ENCODE measurements at places on chromosomes 7 and 10.

DNA sequence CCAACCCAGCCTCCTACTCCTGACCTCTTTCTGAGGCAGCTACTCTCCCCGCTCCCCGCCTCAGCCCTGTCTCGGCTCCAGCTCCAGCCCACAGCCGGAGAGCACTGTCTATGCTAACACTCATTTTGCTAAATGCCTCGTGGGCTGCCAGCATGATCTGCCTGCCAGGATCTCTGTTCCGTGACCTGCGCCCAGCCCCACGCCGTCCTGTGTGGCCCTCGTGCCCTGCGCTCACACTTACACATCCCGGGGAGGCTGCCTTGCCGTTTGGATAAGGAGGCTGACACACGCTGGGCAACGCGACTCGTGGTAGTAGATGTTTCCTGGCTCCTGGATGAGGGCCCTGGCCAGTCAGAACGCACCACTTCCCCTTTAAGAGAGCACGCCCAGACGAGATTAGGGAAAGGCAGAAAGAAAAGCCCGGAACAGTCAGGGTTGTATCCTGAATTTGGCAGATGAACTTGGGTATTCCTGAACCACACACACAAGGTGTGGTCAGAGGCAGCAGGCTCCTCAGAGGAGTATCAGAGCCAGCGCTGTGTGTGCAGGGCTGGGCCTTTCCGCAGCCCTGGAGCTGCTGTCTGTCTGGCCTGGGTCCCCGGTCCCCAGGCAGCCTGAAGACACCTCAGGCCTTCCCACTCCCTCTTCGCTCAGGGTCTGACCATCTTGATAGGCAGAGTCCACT lies 97.7 kb upstream of the EFCAB10 start:
- DNase-seq: no peak

GRCh38 chr7:30159698-30160143 lies 24.9 kb downstream of the MTURN start:
- no peak for DNase-seq

DNA sequence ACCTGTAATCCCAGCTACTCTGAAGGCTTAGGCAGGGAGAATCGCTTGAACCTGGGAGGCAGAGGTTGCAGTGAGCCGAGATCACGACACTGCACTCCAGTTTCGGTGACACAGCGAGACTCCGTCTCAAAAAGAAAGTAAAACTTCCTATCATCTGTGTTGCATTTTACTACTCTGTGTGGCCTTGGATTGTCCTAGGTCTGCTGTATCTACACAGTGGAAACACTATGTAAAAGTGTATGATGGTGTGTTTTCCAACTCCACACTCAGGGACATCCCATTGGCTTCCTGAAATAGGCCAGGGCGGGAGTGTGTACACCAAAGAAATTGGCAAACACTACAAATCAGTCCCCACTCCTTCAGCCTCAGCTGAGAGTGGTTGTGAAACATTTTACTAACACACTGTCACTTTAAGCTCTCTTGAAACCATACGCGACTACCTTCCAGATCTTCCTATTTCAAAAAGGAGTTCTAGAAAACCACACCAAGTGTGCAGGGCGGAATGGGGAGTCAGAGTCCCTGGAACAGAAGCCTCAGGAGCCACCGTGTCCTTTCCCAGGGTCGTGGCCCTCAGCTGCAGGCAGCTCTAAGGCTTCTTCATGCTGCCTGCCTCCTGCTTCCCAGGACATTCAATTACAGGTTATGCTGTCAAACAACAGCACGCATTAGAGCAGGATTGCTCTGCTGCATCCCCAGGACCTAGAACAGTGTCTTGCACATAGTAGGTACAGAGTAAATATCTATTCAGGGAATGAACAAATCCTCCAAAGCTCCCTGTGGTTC lies 275.4 kb downstream of the PARD3 start:
- no peak for DNase-seq

DNA sequence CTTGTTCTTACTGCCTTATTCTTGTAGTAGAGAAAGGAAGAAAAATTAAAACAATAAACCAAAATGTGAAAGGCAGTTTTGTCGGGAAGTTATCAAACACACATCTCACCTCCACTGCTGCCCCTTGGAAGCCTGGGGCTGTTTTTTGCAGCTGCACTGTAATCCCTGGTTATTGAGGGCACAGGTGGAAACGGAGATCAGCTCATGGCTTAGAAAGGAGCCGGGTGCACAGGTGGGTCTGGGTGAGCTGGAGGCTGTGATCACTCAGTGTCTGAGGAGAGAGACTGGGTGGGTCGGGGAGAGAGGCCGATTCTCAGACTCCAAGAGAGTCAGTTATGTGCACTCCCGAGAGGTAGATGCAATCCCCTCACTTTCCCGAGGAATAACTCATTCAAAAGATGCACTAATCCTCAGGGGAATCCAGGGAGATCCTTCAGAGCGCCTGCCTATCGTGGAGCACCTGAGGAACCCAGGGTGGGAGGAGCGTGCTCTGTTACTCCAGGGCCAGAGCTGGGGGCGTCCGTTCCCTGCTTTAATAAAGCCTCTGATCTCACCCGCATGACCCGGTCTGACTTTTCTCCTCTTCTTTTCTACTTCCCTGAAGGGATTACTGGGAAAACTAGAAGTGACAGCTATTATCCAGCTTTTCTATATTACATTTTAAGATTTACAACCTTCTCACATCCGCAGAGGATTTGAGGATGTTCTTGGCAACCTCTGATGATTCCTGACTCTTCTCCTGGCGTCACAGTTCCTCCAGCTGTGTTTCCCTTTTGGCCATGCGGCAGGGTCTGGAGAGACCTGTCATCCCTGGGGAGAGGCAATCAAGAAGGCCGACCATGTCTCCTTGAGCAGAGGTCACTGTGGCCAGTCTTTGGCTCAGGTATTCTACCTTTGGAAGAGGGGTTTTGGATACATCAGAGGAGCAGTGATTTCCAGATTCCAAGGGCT lies 82.1 kb downstream of the CAMK1D start:
- no peak for DNase-seq

DNA sequence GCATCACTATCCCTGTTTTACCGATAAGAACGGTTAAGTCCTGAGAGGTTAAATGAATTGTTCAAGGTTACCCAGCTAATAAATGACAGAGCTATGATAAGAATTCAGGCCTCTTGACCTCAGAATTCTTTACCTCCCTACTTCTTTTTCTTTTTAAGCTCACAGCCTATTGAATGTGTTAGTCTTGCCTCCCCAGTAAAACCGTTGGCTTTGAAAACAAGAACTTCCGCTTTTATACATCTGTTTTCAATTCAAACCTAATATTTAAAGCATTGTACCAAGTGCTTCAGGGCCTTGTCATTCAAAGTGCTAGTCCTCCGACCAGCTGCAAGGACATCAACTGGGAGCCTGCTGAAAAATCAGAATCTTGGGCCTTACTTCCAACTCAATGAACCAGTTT lies 15.6 kb downstream of the SEC31B start:
- no peak for DNase-seq

DNA sequence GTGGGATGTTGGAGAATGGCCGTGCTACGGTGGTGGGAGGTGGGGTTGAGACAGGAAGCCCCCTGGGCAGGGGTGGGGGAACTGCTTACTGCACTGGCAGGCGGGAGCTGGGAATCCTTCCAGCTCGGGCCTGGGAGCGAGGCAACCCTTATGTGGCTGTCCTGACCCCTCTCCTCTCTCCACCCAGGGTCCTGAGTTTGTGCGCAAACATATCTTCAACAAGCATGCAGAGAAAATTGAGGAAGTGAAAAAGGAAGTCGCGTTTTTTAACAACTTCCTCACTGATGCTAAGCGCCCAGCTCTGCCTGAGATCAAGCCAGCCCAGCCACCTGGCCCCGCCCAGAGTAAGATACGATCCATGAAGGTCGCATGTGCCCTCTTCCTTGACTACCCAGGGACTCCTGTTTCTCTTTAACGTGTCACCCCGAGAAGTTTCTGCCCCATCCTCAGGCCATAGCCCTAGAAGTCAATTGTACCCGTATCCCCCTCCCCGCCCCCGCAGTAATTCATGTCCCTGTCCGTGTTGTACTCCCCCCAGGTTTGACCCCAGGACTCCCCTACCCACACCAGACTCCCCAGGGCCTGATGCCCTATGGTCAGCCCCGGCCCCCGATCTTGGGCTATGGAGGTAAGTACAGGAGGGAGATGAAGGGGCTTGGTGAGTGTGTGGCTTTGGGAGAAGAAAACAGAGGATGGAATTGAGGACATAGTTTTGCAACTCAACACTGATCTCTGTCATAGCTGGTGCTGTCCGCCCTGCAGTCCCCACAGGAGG lies 1.8 kb downstream of the UFSP1 start:
- no peak for DNase-seq

DNA sequence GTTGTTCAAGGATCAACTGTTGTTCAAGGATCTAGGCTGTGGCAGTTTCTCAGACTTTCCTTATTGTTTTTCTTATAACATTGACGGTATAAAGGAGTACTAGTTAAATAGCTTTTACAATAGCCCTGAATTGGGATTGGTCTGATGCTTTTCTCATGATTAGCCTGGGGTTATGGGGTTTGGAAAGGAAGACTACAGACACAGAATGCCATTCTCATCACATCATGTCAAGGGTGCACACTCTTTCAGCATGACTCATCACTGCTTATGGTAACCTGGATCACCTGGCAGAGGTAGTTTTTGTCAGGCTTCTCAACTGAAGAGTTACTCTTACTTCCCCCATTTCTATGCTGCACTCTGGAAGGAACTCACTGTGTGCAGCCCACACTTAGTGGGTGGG lies 194.2 kb upstream of the NPSR1 start:
- no peak for DNase-seq

- no peak for DNase-seq
Observed at GRCh38 chr10:86684331-86685097, 16.2 kb downstream of the LDB3 start.

DNA sequence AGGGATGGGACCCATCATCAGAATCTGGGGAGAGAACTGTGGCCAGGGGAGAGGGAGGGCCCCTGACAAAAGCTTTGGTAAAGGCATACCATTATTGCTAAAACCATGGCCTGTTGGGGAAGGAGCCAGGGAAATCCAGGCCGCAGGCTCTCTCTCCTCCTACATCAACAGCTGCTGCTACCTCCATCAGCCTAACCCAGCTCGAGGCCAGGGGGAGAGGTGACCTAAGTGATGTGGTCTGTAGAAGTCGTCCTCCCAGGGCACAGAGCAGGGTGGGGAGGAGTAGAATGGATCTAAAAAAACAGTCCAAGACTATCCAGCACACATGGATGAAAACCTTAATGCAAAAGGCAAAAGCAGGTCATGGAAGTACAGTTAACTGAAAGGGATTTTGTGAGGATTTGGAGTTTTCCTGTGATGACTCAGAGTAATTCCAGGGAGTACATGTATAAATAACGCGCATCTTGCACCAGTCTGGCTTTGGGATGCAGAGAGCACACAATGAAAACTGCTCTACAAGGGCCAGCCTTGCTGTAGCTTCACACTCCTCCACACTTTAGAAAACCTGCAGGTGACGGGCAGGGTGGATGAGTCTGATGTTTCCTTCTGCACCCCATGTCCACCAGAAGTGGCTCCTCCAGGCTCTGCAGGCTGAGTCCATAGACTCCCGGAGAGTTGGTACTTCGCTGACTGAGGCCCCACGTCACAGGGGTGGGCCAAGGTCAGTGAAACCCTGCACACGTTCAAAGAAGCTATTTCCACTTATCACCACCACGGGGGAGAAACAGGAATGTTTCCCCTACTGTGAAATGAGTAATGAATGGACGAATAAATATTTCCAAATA lies 38.5 kb upstream of the MSMB start:
- DNase-seq: no peak

DNA sequence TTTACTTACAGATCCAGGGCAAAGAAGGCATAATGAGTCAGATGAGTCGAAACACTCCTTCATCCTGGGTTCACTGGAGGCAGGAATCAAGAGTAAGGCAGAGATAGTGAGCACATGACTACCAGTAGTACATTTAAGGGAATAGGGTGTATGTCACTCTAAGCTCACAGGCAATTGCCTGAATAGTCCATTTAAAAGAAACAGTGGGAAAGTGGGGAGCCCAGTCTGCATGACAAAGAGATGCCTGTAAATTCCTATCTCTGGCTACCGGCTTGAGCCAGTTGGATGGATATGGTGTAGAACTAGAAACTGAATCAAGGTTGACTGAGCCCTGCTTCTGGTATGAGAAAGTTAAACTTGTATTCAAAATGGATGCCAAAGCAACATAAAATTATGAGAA lies 861.5 kb upstream of the ZWINT start:
- no peak for DNase-seq

DNA sequence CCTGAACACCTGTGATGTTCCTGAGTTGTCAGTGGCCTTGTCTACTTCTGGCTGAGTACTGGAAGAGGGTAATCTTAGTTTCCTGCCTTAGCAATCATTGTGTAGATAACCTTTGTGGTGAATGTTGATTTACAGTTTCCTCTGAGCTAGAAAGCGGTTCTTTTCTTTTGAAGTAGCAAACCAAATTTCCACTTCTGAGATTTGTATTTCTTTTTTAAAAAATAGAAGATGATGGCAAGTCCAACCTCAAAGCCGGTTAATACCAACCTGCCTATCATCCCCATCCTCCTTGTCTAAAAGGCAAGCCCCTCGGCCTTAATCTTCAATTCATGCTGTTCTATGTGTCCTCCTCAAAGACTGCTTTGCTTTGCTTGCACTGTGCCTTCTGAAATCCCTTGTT lies 12.5 kb upstream of the PALS2 start:
- DNase-seq: no peak

DNA sequence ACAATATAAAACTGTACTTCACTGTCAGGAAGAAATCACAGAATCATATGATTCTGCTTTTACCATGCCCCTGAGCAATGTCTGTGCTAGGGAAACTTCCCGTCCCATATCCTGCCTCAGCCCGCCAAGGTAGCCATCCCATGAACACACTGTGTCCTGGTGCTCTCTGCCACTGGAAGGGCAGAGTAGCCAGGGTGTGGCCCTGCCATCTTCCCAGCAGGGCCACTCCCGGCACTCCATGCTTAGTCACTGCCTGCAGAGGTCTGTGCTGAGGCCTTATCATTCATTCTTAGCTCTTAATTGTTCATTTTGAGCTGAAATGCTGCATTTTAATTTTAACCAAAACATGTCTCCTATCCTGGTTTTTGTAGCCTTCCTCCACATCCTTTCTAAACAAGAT lies 31.8 kb downstream of the AP3M1 start:
- no peak for DNase-seq

DNA sequence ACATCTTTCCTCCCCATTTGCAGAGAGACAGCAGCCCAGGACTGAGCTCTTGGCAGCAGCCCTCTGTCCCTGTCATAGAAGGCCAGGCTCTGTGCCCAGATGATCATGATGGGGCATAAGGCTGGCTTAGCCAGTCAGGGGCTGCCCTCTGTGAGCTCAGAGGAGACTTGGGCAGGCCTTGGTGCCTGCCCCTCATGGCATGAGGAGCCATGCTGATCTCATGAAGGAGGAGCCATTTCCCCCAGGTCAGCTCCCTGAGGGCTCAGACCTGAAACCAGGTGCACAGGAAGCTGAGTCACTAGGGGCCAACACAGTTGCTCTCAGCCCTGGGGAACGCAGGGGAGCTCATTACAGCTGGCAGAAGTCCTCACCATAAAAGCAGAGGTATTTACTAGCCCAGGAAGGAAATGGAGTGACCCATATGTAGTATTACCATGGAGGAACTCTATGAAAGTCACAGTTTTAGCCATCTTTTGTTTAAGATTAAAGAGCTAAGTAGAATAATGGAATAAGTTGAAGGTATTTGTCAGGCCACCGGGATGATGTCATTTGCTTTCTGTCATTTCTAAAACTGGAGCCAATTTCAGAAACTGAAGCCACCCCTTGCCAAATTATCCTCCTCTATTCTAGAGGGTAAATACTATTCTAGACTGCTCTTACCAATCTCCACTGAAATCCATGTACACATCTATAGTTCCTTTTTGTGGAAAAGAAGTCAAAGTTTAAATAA lies 362.4 kb upstream of the ZNF32 start:
- DNase-seq: no peak

GRCh38 chr10:131363416-131363815 lies 51.9 kb upstream of the TCERG1L start:
- DNase-seq: no peak

GRCh38 chr7:14858410-14858809 lies 44.1 kb downstream of the DGKB start:
- DNase-seq: no peak
